Stimulated activated CD8-positive, alpha-beta memory T cell treated with anti-CD3 and anti-CD28 coated beads, Interleukin-2, amount 100 ng/mL, for 48 hours (primary cell): ENCODE measurements at places on chromosomes 1 and 21.

GRCh38 chr21:45267390-45267760, 20.3 kb downstream of the POFUT2 start:
- DNase-seq: no peak

- DNase-seq: no peak
These were observed 361.1 kb downstream of the TGFB2 start for GRCh38 chr1:218705911-218706893.

DNA sequence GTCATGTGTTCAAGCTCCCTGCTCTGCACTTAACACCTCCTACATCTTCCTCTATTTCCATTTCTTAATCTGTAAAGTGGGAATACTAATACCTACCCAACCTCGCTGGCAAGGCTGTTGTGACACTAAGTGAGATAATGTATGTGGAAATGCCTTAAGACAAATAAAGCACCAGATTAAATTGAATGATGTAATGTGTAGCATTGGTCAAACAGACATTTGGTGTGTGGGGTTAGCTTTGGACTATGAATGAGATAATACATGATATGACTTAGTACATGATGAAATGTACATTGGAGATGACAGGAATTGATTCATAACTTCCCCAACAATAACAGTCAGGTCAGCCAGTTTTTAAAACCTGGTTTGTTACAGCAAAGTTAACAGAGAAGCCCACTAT, 5.2 kb downstream of the AMPD1 start:
- DNase-seq: no peak

GRCh38 chr21:16579538-16579937, 849.8 kb downstream of the USP25 start:
- no peak for DNase-seq

DNA sequence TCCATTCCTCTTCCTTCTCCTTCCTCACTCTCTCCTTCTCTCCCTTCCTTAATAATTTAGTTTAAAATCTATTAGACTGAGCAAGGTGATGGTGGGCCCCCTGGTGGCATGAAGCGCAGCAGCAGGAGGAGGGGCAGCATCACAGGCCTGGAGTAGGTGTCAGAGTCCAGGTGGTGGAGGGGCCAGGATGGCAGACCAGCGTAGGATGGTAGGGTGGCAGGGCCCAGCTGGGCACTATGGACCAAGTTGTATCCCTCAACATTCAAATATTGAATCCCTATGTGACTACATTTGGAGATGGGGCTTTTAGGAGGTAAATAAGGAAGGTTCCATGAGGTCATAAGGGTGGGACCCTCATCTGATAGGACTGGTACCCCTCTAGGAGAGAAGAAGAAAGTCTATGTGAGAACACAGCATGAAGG, 61.0 kb downstream of the WDR4 start:
- DNase-seq: no peak

DNA sequence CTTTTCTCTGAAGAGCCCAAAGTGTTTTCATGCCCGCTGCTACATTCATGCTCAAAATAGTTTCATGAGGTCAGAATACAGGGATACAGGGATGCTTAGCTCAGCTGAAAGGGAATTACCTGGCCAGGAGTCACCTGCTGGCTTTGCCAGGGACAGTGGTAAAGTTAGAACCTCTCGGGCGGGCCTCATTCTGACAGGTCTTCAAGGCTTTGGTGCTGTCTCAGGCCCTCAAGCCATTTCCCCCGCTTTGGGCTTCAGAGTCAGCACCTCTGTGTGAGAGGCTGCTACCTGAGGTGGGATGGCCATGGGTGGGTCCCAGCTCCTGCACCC, 5.5 kb downstream of the RASSF5 start:
- no peak for DNase-seq

DNA sequence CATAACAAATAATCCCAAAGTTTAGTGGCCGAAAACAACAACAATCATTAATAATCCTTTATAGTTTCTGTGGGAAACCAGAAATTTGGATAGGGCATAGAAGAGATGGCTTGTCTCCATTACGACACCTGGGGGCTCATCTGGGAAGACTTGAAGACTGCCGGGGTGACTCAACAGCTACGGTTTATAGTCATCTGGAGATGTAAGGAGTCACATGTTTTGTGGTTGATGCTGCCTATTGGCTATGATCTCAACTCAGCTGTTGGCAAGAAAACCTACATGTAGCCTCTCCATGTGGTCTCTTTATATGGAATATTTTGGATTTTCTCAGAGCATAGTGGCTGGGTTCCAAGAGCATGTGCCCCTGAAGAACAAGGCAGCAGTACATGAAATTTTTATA, 29.3 kb upstream of the TSPAN2 start:
- DNase-seq: no peak
